ENCODE measurements at places on chromosomes 5 and 9.

DNA sequence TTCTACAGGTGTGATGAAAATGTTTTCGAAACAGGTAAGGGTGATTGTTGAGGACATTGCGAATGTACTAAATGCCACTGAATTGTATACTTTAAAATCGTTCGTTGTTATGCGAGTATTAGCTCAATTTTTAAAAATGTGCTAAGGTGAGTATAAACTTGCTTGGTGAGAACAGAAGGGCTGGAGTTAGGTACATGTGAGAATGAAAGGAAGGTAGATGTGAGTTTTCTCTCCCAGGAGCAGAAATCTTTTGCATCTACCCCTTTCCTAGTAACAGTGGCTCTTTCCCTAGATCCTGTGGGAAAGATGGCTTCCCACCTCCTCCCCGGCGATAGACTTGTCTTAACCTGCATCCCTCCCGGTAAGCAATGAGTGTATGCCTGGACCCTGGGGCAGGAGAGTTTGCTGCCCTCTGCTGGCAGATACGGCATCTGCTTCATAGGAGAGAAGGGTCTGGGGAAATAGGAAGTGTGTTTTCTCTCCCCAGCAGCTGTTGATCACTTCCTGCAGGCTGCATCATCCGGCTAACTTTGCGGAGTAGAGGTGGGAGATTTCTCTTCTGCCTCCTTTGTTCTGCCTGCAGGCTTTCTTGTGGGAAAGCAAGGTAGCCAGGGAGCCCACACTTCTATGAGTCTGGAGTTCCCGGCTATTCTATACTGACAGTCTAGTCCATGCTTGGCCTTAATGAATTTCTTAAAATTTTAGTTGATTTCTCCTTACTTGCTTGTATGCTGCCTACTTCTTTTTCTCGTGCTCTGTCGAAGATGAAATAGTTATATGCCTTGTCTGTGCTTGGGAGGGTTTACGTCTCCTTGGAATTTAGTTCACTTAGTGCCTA is 373.3 kb upstream of the SEMA6A start:
- peak; percentile 97 for DNase-seq

- DNase-seq = no peak
Observed at GRCh38 chr5:59660737-59661136, 232.8 kb downstream of the PDE4D start.

DNA sequence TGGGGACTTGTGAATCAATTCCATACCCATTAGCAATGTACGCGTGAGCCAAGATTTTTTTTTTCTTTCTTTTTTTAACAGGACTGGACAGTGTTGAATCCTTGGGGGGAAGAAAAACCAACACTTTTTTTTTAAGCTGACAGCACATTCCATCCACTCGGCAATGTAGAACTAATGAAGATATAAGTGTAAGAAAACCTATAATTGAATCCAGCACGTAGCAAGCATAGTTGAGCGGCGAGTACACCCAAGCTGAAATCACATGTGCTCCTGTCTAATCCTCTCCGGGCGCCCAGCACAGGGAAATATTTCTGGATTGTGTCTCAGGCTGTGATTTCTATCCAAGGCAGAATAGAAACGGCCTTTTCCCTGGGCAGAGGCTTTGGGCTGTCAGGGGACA is 118.2 kb downstream of the BOD1 start:
- no peak for DNase-seq

GRCh38 chr5:173247510-173247909 is 12.5 kb upstream of the NKX2-5 start:
- no peak for DNase-seq

DNA sequence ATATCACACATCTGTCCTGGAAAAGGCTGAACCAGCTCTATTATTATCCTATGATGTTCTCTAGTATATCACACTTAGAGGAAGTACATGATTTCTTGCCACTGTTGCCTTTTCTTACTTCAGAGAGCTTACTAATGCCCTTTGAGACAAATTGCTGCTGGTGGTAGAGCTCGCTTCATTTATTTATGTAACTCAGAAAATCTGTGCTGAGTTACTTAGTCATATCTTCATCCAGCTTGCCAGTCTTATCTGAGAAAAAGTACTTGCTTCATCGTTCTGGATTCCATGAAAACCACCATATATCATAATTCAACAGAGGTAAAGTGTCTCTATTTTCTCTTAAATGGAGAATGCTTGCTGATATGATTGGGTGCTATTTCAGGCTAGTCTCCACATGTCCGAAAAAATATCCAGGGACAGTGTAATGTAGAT is 26.6 kb downstream of the PTPDC1 start:
- DNase-seq = no peak

DNA sequence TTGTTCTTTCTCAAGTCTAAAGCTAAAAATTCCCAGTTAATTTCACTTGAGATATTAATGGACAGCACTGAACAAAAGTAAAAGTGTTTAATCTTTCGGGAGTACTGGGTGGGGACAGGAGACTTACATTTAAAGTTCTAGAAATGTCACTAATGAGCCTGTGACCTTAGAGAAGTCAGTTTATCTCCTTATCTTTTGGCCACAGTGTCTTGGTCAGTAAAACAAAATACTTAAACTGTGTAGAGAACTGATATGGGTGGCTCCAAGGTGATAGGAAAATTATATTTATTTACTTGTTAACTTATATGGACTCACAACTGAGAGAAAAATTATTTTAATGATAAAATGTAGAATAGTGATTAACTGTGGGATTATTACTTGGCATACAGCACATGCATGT is 8.9 kb downstream of the IPO11 start:
- DNase-seq = no peak

DNA sequence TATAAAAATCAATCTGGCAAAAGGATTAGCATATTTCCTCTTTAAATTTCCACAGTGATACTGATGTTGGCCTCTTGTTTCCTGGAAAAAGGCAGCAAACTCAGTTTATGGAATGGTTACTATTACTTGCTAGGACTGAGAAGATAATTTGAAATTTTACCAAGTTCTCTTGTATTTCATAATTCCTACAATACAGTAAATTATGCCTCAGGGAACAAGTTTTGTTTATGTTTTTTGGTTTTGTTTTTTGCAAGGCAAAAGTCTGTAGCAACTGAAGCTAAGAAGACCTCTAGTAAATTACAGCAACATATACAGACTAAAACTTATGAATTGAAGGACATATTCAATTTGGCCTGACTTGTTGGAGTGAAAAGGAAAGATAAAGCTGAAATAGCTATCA is 30.2 kb upstream of the SLCO6A1 start:
- DNase-seq = no peak

GRCh38 chr5:127229185-127229889 is 61.3 kb upstream of the MEGF10 start:
- DNase-seq = peak; percentile 18

DNA sequence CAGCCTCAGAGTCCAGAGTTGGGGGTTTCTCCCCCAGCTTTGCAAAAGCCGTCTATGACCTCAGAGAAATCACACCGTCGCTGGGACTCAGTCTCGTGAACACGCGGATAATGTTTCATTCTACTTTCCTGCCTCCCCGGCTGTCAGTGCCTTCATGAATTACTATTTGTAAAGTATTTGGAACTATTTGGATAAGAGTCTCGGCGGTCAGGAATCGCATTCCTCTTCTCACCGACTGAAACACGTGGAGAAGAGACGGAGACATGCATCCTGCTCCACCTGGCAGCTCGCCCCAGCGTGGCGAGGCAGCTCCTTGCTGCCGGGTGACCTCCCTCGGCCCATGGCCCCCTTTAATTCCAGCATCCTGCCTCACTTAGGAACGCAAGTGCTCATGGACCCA is 23.9 kb downstream of the IRX2 start:
- no peak for DNase-seq

- DNase-seq = no peak
Observed at GRCh38 chr9:112184946-112185345, 9.8 kb upstream of the SUSD1 start.

- no peak for DNase-seq
Observed at GRCh38 chr5:139869042-139869790, 73.6 kb downstream of the PSD2 start.

DNA sequence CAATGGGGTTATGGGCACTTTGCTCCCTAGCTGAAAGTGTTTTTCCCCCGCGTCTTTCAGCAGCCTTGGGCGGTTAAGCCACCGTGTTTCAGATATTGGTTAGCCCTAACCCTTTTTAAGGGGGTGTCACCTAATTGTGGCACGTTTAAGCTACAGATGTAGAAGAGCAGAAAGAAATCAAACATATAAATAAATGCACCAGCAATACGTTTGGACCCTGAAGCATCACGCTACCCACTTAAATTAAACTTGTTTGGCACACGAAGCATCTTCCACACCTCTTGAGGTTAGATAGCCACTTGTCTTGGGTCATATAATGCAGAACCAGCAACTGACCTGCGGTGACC is 768 bp downstream of the YTHDC2 start:
- DNase-seq = no peak

DNA sequence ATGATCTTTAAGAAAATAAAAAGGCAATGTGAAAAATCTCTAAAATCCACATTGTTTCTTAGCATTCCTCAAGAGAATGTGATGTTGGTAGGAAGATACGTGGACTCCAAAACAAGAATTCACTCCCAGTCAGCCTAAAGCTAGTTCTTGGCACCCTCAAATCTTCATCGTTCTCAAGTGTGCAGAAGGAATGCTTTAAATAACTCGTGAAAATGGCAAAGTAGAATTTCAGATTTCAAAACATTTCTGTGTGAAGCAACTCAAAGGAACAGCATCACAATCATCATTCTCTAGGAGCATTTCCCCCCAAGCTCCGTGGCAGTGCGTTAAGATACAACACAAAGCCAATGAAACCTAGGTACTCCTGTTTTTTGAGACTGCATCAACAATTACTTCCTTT is 185.1 kb upstream of the DMAC1 start:
- DNase-seq = no peak

All from iPS DF 6.9 (cell line).